ENCODE measurements at places on chromosomes 12 and 14.

GRCh38 chr12:45725631-45726602 is 3.6 kb upstream of the ARID2 start:
- DNase-seq, result no peak

GRCh38 chr12:57524814-57525614 is 2.4 kb downstream of the MBD6 start:
- no peak for DNase-seq

DNA sequence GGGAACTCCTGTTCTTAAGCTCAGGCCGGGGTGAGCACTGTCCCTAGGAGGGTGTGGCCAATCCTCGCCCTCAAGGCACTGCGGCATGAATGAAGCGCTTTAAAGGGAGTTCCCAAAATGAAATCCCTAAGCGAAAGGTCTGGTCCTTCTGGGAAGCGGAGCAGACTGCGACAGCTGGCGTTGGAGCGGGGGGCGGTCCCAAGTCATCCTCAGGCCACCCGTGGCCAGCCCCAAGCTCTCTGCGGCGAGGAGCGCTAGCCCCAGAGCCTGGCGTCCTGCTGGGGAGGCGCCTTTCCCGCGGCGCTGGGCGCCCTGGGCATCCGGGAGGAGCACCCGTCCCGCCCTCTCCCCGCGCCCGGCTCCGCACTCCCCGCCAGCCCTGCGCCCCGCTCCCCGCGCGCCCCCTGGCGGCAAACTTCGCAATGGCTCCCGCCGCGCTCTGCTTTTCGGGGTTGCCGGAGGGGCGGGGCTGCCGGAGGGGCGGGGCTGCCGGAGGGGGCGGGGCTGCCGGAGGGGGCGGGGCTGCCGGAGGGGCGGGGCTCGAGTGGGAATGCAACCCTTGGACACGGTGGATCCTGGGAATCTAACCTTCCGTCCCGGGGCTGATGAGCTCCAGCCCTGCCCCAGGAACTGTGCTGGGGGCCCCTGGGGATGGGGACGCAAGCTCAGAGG is 25.4 kb downstream of the ZBTB42 start:
- peak; percentile 85 for DNase-seq

GRCh38 chr14:32443890-32444661 is 115.0 kb downstream of the AKAP6 start:
- no peak for DNase-seq

DNA sequence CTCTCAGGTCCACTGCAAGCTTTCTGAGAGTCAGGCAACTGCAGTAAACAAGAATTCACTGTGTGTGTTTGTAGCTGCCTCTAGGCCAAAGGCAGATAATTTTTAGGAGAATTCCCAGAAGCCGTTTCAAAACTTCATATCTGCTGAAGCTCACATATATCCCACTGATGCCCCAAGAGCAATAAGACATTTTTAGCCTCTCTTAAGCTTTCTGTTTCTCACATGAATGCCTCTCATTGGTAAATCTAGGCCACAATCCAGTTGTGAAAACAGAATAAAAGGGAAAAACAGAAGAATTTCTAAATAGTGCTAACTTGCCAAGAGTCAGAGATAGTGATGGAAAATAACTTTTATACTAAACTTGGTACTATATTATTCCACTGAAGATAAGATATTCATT is 48.5 kb upstream of the LIN7A start:
- DNase-seq, result no peak

GRCh38 chr12:103130564-103130963 is 173.1 kb downstream of the ASCL1 start:
- no peak for DNase-seq

GRCh38 chr12:68491204-68491960 is 119.3 kb upstream of the RAP1B start:
- no peak for DNase-seq

DNA sequence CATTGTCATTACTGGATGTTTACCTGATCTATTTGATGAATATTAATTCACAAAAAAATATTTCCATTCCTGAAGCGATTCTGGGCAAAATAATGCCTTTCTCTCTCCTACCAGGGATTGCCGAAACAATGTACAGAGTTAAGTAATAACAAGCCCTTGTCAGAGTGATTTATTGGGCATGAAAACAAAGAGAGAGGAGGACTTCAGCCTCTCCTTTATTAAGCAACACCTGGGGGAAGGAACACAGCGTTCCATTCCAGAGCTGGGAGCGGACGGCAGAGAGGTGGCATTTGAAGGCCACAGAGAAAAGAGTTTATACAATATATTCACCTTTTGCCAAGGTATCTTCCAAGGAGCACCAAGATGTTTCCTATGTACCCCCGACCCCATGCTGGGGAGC is 165.8 kb downstream of the KSR2 start:
- peak; percentile 51 for DNase-seq

DNA sequence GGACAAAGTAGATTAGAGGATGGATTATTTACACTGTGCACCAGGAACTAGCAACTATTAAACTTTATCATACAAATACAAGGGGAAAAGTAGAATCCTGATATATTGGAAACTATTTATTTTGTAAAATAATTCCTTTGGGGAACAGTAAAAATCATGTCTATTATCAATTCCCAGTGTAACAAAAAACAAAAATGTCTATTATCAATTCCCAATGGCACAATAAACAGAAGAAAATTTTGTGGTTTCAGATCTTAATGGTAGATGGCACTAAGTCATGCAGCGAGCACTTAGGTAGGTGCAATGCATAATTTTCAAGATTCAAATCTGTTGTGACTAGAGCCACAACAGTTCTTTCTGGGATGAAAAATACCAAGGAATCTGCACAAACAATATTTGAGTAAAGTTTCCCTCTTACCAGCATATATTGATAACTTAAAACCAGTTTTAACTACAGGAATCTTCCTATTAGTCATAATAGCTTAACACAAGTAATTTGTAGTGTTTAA is 13.7 kb downstream of the CFL2 start:
- no peak for DNase-seq

- no peak for DNase-seq
Measured at GRCh38 chr14:89251061-89251460, 166.0 kb downstream of the FOXN3 start.

Data from left colon (tissue), 2 donors.